ENCODE measurements at places on chromosomes 6 and 20. TPM values are rescaled to one million over a fixed set of nuclear protein-coding genes. Genes with fewer than 3 reads are reported as not detected.

DNA sequence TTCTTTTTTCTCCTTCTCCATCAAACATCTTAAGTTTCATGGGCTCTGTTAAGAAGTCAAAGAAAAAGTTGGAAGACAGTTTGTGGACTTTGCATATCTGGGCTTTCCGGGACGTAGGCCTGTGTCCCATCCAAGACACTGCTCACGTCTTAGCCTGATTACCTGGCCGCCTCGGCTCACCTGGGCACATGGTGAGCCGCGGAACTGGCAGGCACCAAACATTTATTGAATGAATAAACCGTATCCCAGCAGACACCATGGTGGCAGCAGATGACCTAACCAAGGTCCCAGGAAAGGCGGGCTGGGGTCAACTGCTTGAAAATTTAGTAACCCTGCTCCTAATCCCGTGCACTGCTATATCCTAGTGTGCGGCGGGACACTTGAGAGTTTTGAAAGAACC is 35.6 kb downstream of the GNAS start:
- DNase-seq: no peak

GRCh38 chr6:6586671-6587526 is 1.6 kb upstream of the LY86 start:
- no peak for DNase-seq

DNA sequence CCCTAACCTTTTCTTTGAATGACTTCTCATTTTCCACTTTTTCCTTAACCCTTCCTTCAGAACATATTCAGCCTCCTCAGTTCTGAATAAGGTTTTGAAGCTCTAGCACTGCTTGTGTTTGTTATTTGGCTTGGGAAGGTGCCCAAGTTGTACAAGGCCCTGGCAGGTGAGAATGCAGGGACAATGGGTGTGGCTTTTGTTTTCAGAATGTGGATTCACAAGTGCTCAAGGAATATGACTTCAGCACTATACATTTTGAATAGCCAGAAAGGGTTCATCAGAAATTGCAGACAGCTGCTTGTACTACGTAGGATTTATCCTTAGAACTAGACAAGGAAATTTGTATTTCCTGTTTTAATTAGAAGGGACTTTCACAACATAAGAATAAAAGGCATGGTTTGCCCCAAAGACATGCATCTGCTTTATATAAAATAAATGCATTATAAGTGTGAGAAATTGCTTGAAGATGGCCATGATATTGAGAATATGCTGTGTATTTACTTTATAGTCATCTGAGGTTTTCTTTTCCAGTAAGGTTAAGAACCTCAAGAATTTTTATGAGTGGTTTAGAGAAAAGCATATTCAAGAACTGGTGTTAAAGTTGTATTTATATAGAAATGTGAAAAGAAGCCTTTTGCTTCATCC is 29.3 kb upstream of the PRDM1 start:
- DNase-seq: no peak

Gene C6orf120
- 49.3 TPM for total RNA-seq

DNA sequence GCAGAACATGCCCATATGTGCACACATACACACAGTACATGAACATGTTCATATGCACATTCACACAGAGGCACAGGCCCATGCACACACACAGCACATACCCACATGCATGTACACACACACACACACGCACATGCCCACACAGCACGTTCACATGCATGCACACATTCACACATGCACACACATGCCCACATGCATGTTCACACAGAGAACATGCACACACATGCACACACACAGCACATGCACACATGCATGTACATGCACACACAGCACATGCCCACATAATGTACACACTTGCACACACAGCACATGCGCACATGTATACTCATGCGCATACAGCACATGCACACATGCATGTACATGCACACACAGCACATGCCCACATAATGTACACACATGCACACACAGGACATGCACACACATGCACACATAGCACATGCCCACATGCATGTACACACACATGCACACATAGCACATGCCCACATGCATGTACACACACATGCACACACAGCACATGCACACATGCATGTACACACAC is 25.9 kb downstream of the RNASET2 start:
- no peak for DNase-seq

Measured in GM23338 (cell line).